ENCODE measurements at places on chromosomes 6 and 20. TPM values are rescaled to one million over a fixed set of nuclear protein-coding genes. Genes with fewer than 3 reads are reported as not detected.

DNA sequence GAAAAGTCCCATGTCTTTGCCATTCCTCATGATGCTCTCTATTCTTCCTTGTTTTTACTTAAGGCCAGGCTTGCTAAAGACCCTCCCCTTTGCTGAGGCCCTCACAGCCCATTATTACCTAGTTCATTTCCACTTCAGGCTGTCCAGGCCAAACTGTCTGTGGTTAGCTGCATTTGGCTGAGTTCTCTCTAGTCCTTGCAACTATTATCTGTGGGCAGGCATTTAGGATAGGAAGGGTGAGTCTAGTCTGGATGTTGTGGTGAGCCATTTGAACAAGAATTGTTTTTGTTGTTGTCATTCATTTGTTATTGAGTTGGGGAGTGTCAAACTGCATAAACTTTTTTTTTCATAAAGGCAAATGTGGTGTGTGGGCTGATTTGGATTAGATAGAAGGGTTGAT lies 182.4 kb downstream of the CD109 start:
- H3K27ac ChIP-seq, result no peak overlapping the region
- H3K36me3 ChIP-seq, result no peaks in the 10 kb centered on the region
- H3K27me3 ChIP-seq, result no peaks in the 10 kb centered on the region
- no peak for DNase-seq
- no peaks in the 10 kb centered on the region for H3K4me1 ChIP-seq
- H3K4me3 ChIP-seq, result no peak overlapping the region

The MYO6 gene
- total RNA-seq, result 65.2 TPM

The EPPIN gene
- total RNA-seq, result not detected

DNA sequence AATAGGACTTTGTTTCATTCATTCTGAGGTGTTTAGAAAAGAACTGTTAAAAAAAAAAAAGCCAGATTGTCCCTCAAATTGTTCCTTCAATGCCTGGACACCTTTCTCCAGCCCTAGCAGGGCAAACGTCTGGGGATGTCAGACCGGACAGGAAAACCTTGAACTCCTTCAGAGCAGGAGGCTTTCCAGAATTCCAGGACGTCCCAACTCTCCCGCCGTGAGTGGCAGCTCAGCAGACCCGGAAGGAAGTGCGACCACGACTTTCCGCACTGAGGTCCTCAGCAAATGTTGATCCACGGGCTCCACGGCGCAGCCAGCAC lies 139.1 kb downstream of the DLL1 start:
- H3K4me1 ChIP-seq, result no peaks in the 10 kb centered on the region
- no peak overlapping the region for H3K4me3 ChIP-seq
- H3K36me3 ChIP-seq, result no peaks in the 10 kb centered on the region
- no peak for DNase-seq
- no peaks in the 10 kb centered on the region for H3K27me3 ChIP-seq
- H3K27ac ChIP-seq, result no peak overlapping the region

The AKAP7 gene
- 18.2 TPM for total RNA-seq
